ENCODE measurements at places on chromosomes 4 and X.

DNA sequence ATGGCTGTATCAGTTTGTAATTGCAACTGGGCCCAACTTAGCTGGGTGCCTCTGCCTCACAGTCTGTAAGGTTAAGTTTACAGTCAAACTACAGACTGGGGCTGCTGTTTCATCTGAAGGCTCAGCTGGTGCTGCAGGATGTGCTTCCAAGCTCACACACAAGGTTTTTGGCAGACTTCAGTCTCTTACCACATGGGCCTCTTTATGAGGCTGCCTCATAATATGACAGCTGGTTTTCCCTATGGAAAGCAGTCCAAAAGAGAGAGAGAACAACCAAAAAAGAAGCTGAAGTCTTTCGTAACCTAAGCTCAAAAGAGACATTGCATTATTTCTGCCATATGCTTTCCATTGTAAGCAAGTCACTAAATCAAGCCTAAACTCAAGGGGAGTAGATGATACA lies 271.7 kb downstream of the DCTD start:
- DNase-seq: no peak

DNA sequence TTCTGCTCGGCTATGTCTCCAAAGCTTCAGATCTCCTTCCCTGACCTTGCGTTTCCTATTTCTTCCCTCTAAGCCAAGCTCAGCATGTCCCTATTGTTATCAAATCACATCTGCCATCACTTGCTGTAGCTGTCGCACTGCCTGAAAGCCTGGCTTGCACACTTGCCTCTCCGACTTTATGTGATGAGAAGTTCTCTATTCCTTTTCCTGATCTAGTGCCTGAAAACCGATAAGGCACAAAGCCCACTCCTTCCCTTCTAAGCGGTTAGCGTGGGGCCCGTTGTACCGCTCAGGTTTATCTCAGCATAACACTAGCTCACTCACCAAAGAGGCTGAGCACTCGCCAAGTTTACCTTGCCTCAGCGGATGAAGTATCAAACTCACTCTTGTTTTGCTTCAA lies 816 bp downstream of the NMU start:
- DNase-seq: no peak

DNA sequence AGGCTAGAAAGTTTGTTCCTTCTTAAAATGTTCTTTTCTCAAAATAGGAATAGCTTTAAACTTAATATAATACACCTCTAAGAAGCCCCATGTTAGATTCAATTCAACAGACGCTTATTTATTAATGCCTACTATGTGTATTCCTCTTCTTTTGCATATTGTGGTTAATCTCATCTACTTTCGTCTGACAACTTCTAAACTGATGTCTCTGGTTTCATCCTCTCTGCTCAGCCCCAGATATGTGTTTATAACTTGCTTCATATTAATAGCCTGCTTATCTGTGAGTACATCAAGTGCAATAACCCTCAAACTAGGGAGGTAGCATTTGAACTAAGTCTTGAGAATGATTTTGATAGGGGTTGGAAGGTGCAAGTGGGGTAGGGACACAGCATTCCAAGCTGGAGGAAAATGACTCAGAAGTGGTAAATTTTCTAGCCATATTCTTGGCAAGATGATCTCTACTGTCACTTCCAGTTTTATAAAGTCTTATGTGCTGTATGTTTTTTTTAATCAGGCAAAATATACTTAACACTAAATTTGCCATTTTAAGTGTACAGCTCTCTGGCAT lies 37.0 kb downstream of the STK26 start:
- no peak for DNase-seq

GRCh38 chrX:1291110-1291740 lies 22.6 kb downstream of the CSF2RA start:
- DNase-seq: no peak

DNA sequence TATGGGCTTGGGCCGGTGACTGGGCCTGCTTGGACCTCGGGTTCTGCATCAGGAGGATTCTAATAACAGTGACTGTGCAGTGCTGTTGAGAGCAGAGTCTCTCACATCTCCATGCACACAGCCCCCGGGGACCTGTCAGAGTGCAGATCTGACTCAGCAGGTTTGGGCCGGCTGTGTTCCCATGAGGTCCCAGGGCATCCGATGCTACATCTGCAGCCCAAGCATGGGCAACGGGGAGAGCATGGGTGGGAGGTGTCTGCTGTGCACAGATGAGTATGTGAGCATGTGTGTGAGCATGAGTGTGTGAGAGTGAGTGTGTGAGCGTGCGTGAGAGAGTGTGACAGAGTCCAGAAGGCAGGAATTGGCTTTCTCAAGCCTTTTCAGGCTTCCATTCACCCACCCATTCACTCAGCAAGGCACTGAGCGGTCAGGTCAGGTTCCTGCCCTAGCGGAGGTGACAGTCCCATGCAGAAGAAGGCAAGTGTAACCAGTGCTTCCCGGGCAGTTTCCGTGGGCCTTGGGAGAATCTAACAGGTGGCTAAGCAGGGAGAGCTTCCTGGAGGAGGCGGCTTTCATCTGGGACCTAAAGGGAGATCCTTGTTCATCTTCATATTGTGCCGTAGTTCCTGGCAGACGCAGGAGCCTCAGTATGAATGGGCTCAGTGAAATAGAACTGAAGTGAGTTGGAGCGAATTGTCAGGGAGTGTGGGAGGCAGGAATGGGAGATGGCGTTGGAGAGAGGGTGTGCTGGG lies 62.6 kb downstream of the SORCS2 start:
- DNase-seq: no peak

DNA sequence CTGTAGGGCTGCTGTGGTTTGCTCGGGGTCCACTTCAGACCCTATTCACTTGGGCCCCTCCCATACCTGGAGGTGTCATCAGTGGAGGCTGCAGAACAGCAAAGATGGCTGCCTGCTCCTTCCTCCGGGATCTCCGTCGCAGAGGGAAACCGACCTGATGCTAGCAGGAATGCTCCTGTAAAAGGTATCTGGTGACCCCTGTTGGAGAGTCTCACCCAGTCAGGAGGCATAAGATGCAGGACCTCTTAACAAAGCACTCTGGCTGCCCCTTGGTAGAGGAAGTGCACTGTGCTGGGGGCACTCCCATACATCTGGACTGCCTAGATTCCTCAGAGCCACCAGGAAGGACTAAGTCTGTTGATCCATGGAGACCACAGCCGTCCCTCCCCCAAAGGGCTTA lies 296.9 kb downstream of the GRID2 start:
- DNase-seq: no peak
